IMR-90 (cell line): ENCODE measurements at places on chromosomes 5 and 9.

- peak; percentile 89 for DNase-seq
Measured at GRCh38 chr9:126953041-126953809, 38.6 kb downstream of the RALGPS1 start.

GRCh38 chr9:120935383-120935857 lies 8.8 kb upstream of the TRAF1 start:
- peak; percentile 91 for DNase-seq

- no peak for DNase-seq
Measured at GRCh38 chr9:135179976-135180375, 92.5 kb downstream of the OLFM1 start.

DNA sequence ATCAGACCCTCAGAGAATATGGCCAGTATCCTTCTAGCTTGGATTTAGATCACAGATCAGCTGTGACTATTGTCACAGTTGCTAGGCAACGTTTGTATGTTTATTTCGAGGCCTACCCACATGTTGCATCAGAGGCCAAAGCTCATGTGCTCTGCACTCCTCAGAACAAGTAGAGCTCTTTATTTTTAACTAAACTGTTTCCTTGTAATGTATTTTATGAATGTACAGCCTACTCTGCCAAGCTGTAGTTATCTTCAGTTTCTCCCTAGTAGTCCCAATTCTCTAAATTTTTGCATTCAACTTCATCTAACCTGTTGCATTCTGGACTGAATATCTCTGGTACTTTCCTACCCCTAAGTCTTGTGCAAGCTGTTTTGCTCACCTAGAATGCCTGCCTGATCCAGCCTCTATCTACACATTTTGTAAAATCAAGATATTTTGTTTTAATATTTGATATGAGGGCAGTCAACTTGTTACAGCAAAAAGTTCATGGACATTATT lies 52.8 kb downstream of the CAST start:
- peak; percentile 91 for DNase-seq

DNA sequence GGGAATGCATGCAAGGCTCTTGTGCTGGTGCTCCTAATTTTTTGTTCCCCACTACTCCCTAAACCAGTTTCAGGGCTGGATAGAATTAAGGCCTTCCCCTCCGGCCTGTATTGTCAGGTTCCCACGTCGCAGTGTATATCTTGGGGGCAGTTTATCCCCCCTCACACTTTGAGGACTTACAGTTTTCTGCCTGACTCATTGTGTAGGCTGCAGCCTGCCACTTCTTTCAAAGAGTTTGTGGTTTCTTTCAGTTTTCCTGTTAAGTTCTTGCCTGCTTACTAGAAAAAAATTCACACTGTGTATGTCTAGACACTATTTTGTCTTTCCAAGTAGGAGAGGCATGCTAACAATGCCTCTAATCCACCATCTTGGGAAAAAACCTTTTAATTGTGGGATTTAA lies 28.4 kb upstream of the BTNL3 start:
- DNase-seq: no peak

GRCh38 chr9:112866662-112867274 lies 23.9 kb downstream of the SLC46A2 start:
- DNase-seq: peak; percentile 80

DNA sequence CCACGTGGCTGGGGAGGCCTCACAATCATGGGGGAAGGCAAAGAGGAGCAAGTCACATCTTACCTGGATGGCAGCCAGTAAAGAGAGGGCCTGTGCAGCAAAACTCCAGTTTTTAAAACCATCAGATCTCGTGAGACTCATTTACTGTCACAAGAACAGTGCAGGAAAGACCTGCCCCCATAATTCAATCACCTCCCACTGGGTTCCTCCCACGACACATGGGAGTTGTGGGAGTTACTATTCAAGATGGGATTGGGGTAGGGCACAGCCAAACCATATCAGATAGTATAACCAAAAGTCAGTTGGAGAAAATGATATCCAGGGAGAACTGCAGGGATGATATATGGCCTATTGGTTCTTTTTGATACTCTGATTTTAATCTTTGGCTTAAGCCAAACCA lies 10.0 kb upstream of the CAVIN4 start:
- no peak for DNase-seq

DNA sequence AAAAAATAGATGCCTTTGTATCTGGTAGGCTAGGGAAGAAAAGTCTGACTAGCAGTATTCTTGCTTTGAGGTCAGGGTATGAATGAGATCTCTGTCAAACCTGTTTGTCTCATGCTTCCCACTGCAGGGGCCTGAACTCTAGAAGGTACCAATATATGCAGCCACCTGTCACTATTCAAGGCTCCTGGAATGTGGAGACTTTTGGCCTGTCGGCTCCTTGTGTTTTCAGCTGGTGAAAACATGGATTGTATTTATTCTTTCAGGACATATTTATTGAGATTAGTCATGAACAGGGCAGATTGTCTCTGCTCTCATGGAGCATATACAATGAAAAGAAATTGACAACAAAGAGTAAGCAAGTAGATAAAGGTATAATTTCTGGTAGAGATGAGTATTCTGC lies 255.8 kb downstream of the ARHGAP26 start:
- DNase-seq: peak; percentile 67

GRCh38 chr9:78292716-78293497 lies 4.0 kb upstream of the PSAT1 start:
- no peak for DNase-seq

DNA sequence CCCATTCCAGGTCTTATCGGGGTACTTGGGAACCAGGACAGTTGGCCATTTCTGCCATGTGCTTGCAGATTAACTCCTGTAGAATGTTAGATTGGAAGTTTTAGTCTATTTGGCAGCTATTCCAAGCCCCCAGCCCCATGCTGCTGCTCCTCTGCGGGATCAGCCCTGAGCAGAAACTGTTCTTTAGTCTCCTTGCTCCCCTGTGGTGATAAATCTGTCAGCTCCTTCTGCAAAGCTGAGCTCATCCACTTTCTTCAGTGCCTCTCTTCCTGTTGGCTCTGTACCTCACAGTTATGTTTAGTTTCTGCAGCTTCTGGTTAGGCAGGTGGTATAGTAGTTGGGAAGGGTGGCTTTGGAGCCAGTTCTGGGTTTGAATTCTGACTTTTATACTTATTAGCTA lies 170.4 kb downstream of the GRIA1 start:
- DNase-seq: peak; percentile 10

DNA sequence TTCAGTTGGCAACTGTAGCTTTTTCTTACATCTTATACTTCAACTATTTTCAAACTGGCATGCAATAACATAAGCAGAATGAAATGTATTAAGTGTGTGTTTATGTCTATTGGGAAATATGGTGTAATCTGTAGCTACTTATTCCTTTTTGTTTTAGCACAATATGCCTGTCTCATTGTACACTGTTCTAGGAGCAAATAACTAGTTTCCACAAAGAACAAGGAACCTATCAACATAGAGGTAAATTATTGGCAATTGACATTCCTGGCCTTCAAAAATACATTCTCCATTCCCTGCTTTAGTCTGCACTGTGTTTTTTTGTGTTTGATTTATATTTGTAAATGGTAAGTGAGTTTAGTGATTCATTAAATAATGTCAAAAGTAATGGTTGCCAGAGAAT lies 75.7 kb downstream of the FBXL7 start:
- peak; percentile 57 for DNase-seq

DNA sequence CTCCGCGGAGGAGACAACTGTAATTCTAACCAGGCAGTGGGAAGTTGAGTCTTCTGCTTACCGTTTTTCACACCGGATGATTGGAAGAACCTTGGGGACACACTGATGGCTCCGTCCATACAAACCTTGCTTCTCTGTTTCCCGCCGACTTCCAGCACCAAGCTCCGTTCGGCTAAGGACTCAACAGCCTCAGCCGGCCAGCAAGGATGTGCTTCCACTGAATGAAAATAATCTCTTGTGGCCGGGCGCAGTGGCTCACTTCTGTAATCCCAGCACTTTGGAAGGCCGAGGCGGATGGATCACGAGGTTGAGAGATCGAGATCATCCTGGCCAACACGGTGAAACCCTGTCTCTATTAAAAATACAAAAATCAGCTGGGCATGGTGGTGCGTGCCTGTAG lies 1.8 kb upstream of the EDF1 start:
- DNase-seq: no peak

DNA sequence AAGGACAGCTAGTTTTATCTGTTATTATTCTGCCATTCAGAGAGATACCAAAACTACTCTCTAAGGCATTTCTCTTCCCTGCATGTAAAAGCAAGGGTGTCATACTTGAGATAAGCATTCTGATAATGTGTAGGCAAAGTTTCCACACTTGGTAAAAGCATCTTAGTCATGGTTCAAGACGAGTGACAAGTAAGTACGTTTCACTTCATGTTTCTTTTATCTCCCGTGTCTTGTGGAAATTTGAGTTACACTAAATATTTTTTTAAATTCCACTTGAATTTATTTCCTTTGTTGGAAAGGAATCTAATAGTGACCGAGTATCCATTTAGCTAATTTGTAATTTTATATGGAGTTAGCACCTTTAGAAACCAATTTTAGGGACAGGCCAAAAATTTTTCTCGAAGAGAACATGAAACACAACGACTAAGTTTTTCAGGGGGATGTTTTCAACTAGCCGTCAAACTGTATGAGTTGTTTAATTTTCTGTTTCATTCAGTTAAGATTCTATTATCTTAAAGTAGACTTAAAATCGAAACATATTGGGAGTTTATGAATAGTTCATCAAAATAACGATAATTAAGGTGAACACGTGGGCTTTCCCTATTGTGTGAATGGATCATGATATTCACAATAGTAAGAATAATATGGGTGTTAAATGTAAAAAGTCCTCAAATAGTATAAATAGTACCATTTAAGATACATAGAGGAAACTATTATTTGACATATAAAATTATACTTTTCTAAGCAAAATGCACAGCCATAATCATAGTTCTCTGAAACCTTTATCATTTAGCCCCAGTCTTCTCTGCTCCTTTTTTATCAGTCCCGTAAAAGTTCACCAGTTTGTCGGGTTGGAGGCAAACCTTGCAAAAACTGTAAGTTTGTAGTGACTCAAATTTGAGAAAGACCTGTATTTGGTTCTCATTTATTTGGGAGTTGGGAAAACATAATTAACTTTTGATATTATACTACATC lies 1.6 kb downstream of the RFESD start:
- peak; percentile 26 for DNase-seq

- no peak for DNase-seq
Measured at GRCh38 chr5:72949481-72949880, 6.4 kb upstream of the FCHO2 start.
